A549 treated with ZK216348 at 1 μM for 4 hours (cell line): ENCODE measurements at places on chromosomes 1 and 21. TPM values are rescaled to one million over a fixed set of nuclear protein-coding genes. Genes with fewer than 3 reads are reported as not detected.

AIM2 gene
- total RNA-seq: not detected in 5 replicates

RGL1 gene
- 0.58 to 0.87 TPM (median 0.82 TPM) in 5 replicates for total RNA-seq

DYRK3 gene
- 8.1 to 10.1 TPM (median 9.3 TPM) in 5 replicates for total RNA-seq

SGIP1 gene
- not detected in 5 replicates for total RNA-seq

ASCL5 gene
- 0.11 to 0.27 TPM (median 0.23 TPM) in 3 of 5 replicates, not detected in the others for total RNA-seq

OVAAL gene
- total RNA-seq: 0.18 TPM in 1 of 5 replicates, not detected in the others

REN gene
- total RNA-seq: not detected in 5 replicates

UTS2 gene
- not detected in 5 replicates for total RNA-seq

MYOG gene
- total RNA-seq: not detected in 5 replicates

CRYBG2 gene
- 0.90 to 2.6 TPM (median 1.3 TPM) in 5 replicates for total RNA-seq

DIO1 gene
- total RNA-seq: not detected in 5 replicates

PLA2G2F gene
- not detected in 5 replicates for total RNA-seq

KLHDC8A gene
- total RNA-seq: 0.37 to 0.72 TPM (median 0.47 TPM) in 5 replicates

KCNJ9 gene
- total RNA-seq: not detected in 5 replicates

AKNAD1 gene
- 1.0 to 2.7 TPM (median 1.3 TPM) in 5 replicates for total RNA-seq

CLCNKB gene
- total RNA-seq: 0.07 to 0.22 TPM (median 0.15 TPM) in 4 of 5 replicates, not detected in the other

DDR2 gene
- total RNA-seq: 0.31 to 0.68 TPM (median 0.47 TPM) in 5 replicates

LCE1F gene
- not detected in 5 replicates for total RNA-seq

CA6 gene
- not detected in 5 replicates for total RNA-seq
